ENCODE measurements at places on chromosomes 2 and 18.

- no peak for DNase-seq
Measured at GRCh38 chr2:231050018-231050901, 6.4 kb upstream of the PSMD1 start.

- no peak for DNase-seq
Measured at GRCh38 chr2:44932079-44932478, 9.4 kb upstream of the SIX3 start.

- peak; percentile 69 for DNase-seq
Measured at GRCh38 chr2:233350708-233351107, 3.6 kb upstream of the DGKD start.

- DNase-seq = no peak
Measured at GRCh38 chr2:15570104-15570503, 9.0 kb upstream of the NBAS start.

GRCh38 chr2:95074663-95075439 is 46.8 kb downstream of the MRPS5 start:
- DNase-seq = no peak

GRCh38 chr2:208101716-208102631 is 22.4 kb downstream of the CRYGD start:
- no peak for DNase-seq

- no peak for DNase-seq
Measured at GRCh38 chr18:36903215-36903928, 74.4 kb downstream of the KIAA1328 start.

GRCh38 chr2:41187376-41188122 is 735.7 kb upstream of the SLC8A1 start:
- DNase-seq = no peak

- DNase-seq = no peak
Measured at GRCh38 chr2:233363744-233364235, 9.5 kb downstream of the DGKD start.

DNA sequence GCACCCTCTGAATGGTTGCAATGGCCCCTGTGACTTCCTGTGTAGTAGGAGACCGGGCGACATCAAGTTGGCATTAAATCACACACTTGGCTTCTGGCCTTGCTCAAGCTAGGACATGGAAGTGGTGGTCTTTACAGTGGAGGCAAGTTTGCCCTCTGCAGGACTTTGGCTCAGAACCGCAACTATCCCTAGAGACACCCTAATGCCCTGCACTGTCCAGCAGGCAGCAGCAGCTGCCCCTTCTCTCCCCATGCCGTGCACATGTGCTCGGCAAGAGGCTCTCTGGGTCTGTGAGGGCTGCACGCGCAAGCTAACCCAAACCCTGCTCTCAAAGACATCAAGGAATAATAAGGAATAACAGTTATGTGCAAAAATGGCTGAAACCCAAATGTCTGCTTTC is 106.5 kb downstream of the COL6A3 start:
- no peak for DNase-seq

DNA sequence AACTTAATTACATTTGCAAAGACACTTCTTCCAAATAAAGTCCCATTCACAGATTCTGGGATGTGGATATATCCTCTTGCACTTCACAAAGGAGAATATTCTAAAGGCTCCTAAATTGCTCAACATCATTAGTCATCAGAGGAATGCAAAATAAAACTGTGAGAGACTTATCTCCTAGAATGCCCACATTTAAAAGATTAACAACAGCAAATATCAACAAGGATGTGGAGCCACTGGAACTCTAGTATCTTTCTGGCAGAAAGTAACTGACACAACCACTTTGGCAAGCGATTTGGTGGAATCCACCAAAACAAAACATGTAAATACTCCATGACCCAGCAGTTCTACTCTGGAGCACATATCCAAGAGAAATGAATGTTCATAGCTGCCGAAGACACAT is 4.6 kb downstream of the NEU2 start:
- no peak for DNase-seq

DNA sequence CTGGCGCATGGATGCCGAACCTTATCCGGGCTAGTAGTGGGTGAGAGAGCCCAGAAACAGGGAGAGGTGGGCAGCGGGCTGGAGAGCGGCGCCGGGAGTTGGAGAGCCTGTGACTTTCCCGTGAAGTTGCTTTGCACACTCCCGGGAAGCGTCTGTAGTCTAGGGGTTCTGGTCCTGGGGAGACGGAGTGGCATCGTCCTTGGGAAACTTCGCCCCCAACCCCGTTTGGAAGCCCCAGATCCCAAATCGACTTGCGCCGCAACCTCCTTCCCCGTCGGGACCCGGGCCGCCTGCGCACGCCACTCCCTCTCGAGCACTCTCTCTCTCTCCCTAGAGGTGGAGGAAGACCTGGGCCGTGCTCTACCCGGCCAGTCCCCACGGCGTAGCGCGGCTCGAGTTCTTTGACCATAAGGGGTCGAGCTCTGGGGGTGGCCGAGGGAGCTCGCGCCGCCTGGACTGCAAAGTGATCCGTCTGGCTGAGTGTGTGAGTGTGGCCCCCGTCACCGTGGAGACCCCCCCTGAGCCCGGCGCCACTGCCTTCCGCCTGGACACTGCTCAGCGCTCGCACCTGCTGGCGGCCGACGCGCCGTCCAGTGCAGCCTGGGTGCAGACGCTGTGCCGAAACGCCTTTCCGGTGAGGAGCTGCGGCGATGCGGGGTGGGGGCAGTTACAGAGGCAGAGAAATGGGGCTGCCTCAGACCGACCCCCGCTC is 456 bp downstream of the DOK1 start:
- no peak for DNase-seq

GRCh38 chr2:64637000-64637635 is 16.6 kb downstream of the SERTAD2 start:
- no peak for DNase-seq

GRCh38 chr2:219634951-219635751 is 7.7 kb downstream of the SLC4A3 start:
- DNase-seq = no peak

DNA sequence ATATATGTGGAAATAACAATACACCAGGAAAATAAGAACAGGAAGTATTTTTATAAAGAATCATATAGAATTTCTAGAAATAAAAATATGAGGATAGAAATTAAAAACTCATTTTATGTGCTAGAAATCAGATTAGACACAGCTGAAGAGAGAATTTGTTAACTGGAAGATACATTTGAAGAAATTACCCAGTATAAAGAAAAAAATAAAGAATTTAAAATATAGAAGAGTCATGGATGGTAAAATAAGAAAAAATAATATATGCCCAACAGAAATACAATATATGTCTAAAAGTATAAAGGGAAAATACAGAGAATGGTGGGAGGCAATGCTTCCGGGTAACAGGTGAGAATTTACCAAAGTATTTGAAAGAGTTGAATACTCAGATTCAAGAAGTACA is 539.9 kb downstream of the NR4A2 start:
- no peak for DNase-seq

DNA sequence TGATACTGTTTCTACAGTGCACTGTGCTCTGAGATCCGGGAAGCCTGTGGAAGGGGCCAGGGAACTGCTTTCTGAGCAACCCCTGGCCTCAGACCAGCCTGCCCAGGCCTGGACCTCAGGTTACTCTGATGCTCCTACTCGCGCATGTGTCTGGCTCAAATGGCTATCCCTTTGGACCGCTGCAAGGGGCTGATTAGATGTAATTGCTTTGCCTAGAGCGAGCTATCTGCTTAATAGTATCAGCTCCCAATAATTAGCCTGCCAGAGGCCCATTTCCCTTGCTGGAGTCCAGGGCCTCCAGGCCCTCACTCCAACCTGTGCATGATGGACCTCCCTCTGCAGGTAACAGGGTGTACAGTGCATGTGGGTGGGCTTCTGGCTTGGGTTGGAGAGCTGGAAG is 7.2 kb upstream of the KCNK3 start:
- DNase-seq = no peak

- DNase-seq = no peak
Measured at GRCh38 chr2:31651736-31652135, 71.0 kb upstream of the SRD5A2 start.

DNA sequence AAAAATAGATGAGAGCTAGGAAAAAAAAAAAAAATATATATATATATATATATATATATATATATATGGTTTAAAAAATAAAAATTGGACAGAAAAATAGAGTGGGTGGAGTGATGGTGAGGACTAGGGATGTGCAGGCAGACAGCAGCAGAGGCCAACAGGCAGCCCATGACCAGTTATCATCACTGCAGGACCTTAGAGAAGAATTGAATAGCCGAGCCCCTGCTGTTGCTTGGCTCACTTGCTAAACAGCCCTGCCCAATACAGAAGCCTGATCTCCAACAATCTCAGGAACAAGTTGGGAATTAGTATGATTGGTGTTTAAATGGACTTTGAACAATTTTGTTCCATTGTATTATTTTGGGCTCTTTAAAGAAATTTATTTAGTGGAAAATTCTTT is 967.5 kb upstream of the PIK3C3 start:
- DNase-seq = no peak

- DNase-seq = peak; percentile 76
Measured at GRCh38 chr2:127770973-127771735, 39.8 kb downstream of the WDR33 start.

GRCh38 chr18:35132021-35132902 is 91.0 kb downstream of the MAPRE2 start:
- DNase-seq = no peak

DNA sequence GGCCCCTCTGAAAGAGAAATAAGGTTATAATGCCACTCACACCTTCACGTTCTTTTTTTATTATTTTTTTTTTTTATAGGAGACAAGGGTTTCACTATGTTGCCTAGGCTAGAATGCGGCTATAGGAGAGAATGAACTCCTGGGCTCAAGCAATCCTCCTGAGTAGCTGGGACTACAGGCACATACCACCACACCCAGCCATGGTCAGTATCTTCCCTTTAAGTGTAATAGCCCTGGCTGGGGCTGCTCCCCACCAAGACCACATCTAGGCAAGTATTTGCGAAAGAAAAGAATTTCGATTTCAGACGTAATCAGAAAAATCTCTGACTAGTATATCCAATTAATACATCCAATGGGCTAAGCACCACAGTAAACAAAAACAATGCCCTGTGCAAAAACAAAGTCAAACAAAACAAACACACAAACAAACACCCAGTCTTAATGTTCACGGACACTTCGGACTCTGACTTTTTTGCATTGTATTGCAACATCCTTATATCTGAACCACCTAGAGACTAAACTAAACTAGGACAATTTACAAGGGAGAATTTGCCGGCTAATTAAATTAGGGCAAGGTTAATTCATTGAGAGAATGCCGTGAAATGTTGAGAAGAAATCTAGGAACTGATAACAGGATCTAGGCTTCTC is 49.6 kb upstream of the TLK1 start:
- DNase-seq = no peak

GRCh38 chr2:193446967-193447366 is 1252.2 kb upstream of the TMEFF2 start:
- DNase-seq = no peak

DNA sequence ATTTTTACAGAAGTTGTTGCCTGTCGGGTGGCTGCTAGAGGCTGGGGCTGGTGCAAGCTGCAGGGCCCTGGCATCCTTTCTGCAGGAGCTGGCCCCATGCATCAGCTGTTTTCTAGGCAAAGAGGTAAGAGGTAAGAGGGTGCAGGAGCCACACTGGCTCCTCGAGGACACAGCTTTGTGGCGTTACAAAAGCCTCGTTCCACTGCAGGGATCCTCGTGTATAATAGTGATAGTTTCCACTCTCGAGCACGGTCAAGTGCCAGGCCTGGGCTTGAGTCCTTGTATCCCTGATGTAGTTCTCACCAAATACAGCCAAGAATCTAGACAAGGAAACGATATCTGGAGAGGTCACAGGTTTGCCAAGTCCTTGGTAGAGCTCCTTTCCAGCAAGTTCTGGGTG is 33.2 kb upstream of the FHOD3 start:
- no peak for DNase-seq

GRCh38 chr2:240143801-240144648 is 3.6 kb upstream of the OTOS start:
- no peak for DNase-seq

- DNase-seq = no peak
Measured at GRCh38 chr2:143435131-143435530, 305.9 kb downstream of the ARHGAP15 start.

- DNase-seq = no peak
Measured at GRCh38 chr18:56538746-56539145, 99.6 kb downstream of the TXNL1 start.

GRCh38 chr2:143451642-143452281 is 322.5 kb downstream of the ARHGAP15 start:
- peak; percentile 37 for DNase-seq

DNA sequence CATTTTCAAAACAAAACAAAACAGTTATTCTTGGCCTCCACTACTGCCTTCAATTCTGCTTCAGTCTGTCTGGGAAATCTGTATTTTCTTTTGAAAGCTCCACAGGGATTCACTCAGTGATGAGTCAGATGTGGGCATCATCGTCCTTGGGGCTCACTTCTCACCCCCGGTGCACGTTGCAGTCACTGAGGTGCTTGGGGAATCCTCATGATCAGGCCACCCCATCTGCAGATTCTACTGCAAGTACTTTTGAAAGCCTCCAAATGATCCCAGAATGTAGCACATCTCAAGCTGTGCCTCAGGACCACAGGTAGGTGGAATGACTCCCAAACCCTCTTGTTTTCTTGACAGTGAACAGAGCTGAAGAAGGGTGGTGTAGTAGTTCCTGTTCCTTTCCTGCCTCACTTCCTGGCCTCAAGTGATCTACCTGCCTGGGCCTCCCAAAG is 34.3 kb downstream of the LPIN2 start:
- DNase-seq = peak; percentile 82

GRCh38 chr2:9653485-9654271 is 22.9 kb upstream of the YWHAQ start:
- no peak for DNase-seq

GRCh38 chr18:39647627-39648534 is 2082.3 kb upstream of the CELF4 start:
- peak; percentile 92 for DNase-seq

GRCh38 chr2:234496055-234496834 is 636 bp downstream of the ARL4C start:
- no peak for DNase-seq

DNA sequence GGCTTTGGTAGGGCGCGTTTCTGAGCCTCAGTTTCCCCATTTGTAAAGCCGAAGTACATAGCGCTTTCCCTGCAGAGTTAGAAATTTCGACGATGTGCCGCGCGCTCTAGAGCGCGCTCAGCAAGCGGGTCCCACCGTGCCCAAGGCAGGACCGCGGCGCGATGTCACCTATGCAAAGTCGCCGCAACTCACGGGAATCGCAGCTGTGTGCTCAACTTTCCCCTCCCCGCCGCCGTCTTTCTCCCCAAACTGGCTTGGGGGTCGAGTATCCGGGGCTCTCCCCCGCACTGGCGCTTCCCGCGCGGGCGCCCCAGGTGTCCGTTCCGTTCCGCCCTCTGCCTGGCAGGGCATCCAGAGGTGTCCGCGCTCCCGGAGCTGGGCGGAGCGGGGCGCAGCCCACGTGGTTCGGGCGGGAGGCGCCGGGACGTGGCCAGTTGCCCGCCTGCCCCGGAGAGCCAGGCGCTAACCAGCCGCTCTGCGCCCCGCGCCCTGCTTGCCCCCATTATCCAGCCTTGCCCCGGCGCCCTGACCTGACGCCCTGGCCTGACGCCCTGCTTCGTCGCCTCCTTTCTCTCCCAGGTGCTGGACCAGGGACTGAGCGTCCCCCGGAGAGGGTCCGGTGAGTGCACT is at the start of gene MLPH:
Gene MLPH, plus strand, starts transcription at position 433 of the 630 bp plus-strand sequence. CDS start 6,176 bp downstream, outside the sequence.
- no peak for DNase-seq

Measured in skeletal muscle cell (primary cell).